Stimulated activated CD4-positive, alpha-beta T cell treated with anti-CD3 and anti-CD28 coated beads, Interleukin-2, amount 100 ng/mL, for 24 hours (primary cell): ENCODE measurements at places on chromosomes 11 and 22.

DNA sequence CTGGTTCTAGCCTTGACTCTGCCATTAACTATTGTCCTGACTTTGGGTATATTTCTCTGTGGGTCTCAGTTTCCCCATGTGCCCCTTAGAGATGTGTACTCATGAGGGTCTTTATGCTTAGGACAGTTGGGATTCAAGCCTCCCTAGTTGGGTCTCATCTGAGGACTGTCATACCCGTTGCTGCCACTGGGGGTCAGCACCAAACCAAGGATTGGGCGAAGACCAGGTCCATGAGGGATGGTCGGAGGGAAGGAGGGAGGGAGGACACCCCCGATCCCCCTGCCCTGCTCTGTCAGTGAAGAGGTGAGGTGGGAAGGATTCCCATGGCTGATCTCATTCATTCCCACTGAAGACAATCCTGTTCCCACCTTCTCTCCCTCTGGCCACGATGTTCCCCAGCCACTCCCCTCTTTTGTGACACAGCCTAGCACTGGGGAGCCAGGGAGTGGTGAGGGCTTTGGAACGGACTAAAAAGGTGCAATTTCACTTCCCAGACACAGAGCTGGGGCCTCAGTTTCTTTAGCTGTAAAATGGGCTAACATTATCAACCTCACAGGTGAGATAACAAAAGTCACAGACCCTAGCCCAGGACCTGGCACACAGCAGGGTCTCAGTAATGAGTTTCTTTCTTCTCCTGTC is 12.4 kb upstream of the KLHL35 start:
- peak; percentile 83 for DNase-seq

- no peak for DNase-seq
Measured at GRCh38 chr11:67378544-67378943, 5.1 kb upstream of the CLCF1 start.

DNA sequence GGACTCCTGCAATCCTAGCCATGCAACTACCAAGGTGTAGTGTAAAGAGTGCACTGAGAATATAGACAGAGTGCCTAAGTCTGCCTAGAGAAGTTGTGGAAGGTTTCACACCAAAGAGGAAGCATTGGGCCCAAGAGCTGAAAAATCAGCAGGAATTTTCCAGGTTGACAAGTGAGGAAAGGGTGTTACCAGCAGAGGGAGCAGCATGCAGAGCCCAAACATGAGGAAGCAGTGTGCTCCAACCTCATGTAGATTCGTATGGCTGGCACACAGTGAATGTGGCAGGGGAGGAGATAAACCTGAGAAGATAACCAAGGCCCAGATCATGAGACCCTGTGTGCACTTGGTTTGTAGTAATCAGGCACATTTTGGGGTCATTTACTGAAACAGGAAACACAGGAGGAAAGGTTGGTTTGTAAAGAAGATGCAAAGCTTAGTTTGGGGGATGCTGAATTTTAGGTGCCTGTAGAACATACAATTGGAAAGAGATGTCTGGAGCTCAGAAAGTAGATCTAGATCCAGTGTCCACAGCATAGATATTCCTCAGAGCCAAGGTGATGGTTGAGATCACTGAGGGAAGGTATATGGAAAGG is 1.7 kb downstream of the HPX start:
- peak; percentile 30 for DNase-seq

- DNase-seq, result no peak
Measured at GRCh38 chr11:8352103-8352875, 88.6 kb upstream of the LMO1 start.

DNA sequence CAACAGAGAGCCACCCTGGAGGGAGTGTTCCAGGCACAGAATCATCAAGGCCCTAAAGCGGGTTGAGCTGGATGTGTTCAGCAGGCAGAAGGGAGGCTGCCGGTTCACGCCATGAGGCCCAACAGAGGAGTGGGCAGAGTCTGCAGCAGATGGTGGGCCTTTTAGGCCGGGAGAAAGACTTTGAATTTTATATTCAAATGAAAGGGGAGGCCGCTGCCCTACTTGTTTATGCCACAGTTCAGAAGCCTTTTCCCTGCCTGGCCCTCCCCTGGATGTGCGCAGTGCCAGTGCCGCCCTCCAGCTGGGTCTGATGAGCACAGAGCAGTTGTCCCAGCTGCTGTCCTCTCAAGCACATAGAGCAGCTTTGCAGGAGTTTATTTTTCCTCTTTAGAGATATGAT is 46.9 kb upstream of the TTC12 start:
- no peak for DNase-seq

DNA sequence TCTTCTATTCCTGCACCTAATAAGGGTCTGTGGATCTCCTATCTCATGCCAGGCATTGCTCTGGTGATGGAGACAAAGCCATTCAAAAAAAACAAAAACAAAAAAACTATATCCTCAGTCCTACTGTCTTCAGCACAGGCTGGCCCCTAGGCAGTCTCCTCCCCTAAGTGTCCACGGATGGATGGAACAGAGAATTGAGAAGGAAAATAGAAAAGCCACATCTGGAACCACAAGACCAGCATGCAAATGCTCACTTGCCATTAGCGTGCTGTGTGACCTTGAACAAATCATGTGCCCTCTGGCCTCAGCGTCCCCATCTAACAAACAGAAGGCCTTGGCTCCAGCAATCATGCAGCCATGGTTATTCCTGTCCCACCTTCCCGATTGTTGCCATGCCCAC is 32.7 kb upstream of the CD82 start:
- DNase-seq, result no peak

GRCh38 chr11:123560006-123560405 is 94.4 kb downstream of the SCN3B start:
- DNase-seq, result no peak

GRCh38 chr11:101407324-101407723 is 176.5 kb downstream of the TRPC6 start:
- DNase-seq, result no peak

DNA sequence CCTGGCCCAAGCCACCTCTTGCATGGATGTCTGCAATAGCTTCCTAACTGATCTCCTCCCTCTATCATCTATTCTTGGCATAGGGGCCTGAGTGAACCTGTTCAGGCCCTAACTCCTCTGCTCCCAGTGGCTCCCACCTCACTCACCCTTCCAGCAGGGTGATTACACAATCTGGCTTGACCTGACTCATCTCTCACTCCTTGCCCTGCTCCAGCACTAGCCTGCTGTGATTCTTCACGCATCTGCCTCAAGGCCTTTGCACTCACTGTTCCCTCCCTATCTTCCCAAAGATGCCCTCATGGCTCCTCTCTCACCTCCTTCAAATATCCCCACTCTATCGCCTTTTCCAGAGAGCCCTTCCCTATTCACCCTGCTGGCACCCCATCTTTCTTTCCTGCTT is 10.5 kb downstream of the SCN4B start:
- DNase-seq, result no peak

DNA sequence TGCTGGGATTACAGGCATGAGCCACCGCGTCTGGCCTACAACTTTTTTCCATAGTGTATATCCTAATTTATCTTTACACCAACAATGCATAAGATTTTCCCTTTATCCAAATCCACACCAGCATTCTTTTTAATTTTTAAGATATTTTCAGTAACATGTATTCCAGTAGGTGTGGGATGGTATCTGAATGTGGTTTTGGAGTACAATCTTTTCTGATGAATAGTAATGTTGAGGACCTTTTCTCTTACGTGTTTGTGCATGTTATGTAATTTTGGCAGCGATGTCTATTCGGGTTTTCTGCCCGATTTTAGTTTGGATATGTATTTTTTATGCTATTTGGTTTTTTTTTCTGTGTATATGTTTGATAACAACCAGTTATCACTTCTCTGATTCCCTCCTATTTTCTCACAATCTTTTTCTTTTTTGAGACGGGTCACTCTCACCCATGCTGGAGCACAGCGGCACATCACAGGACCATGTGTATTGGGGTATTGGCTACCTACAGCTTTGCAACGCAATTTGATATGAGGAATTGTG is 114.6 kb upstream of the GRK3 start:
- no peak for DNase-seq

DNA sequence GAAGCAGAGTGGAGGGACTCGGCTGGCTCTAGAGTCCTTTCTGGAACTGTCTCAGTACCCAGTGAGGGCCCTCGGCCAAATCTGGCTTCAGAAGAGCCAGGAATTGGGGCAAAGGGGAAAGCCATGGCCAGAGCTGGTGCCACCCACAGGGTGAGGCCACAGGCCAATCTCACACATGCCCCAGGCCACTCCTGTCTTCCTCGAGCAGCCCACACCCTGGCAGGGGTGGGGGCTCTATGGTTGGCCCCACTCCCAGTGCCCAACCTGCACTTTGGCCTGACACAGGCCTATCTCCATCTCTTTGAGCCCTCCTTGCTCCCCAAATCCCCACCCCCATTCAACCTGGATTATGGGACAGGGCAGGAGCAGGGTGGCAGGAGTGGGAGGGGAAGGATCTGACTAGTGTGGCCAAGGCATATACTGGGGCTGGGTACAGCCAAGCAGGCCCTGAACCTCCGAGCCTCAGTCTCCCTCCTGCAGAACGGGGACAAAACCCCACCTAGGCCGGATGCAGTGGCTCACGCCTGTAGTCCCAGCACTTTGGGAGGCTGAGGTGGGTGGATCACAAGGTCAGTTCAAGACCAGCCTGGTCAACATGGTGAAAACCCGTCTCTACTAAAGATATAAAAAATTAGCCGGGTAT is 6.9 kb downstream of the TST start:
- no peak for DNase-seq
